ENCODE measurements at places on chromosomes 4 and X. TPM values are rescaled to one million over a fixed set of nuclear protein-coding genes. Genes with fewer than 3 reads are reported as not detected.

The PWWP3B gene
- total RNA-seq: 1.4 TPM

The TMPRSS11D gene
- not detected for total RNA-seq

The AWAT2 gene
- total RNA-seq: not detected

The ENAM gene
- under 0.01 TPM for total RNA-seq

The F8A3 gene
- not detected for total RNA-seq

The SLC34A2 gene
- 3.3 TPM for total RNA-seq

The UGT2B11 gene
- not detected for total RNA-seq

The DOK7 gene
- 4.5 TPM for total RNA-seq

The DCAF12L1 gene
- 2.1 TPM for total RNA-seq

The CENPVL1 gene
- total RNA-seq: 0.96 TPM

The MAML3 gene
- total RNA-seq: 2.7 TPM

The PCDH7 gene
- 8.2 TPM for total RNA-seq

The AKAP4 gene
- not detected for total RNA-seq

The PCDH10 gene
- 2.0 TPM for total RNA-seq

The BEX2 gene
- total RNA-seq: 74.2 TPM

The N4BP2 gene
- 13.7 TPM for total RNA-seq

The TLL1 gene
- total RNA-seq: 7.9 TPM

The PRRG1 gene
- total RNA-seq: 13.3 TPM

The CYP2U1 gene
- total RNA-seq: 12.3 TPM

The HPGDS gene
- not detected for total RNA-seq

The KLHL8 gene
- 6.2 TPM for total RNA-seq

The FRMD7 gene
- total RNA-seq: not detected

The C4orf50 gene
- not detected for total RNA-seq

The PLS3 gene
- total RNA-seq: 79.6 TPM

The MEPE gene
- total RNA-seq: not detected

The LDB2 gene
- total RNA-seq: 0.46 TPM

The SPP1 gene
- total RNA-seq: 160 TPM

The CFAP99 gene
- total RNA-seq: not detected

The ABLIM2 gene
- total RNA-seq: 7.2 TPM
